IPS-NIHi11 (cell line): ENCODE measurements at places on chromosomes 16 and 17.

GRCh38 chr17:51997723-51998122 lies 160.8 kb downstream of the CA10 start:
- DNase-seq, result no peak

DNA sequence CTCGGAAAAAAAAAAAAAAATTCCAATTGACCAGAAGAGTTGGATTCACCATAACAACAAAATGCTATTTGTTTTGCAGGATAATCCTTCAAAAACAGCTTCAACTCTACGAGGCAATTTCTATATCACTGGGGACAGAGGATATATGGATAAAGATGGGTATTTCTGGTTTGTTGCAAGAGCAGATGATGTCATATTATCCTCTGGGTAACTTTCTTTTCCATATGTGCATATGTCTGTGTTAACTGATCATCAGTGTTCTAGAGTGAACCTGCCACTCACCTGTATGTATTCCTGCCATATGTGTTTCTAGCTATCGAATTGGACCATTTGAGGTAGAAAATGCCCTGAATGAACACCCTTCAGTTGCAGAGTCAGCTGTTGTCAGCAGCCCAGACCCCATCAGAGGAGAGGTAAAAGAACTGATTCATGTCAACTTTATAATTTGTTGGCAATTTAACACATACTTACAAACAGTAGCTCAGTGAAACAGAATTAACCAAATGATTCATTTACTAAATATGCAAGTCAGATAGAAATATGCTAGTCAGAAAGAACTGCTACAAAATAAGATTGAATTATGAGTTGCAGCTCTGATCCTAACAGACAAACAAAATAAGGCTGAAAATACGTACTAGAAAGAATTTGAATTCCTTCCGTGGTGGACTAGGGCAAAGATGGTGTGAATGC lies 14.2 kb downstream of the ERI2 start:
- DNase-seq, result no peak

DNA sequence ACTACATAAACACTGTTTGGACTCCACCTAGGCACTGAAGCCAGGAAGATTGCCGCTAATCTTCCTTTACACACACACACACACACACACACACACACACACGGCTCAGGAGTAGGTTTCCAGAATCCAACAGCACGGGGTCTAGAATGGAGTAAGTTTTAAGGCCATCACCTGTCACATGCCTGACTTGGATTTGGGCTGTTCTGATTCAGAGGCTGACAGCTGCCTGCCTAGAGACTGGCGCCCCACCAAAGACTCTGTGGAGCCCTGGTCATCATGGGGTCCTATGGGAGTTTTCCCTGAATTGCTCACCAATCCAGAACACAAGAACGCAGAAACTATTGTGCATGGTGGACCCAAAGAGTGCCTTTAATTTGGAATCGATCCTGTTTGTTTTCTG lies 10.9 kb downstream of the CDRT4 start:
- no peak for DNase-seq

- DNase-seq, result no peak
These were observed 3.6 kb downstream of the SDK2 start for GRCh38 chr17:73640691-73641090.

DNA sequence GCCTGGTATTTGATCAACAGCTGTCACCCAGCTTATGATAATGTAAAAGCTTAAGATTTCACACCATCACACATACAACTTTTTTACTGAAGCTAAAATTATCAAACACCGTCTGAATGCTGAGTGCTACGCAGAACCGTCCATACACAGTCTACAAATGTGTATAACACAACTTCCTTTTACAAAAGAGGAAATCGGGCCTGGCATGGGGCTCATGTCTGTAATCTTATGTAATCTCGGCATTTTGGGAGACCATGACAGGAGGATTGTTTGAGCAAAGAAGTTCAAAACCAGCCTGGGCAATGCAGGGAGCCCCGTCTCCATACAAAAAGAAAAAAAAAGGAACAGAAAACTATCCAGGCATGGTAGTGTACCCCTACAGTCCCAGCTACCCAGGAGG lies 19.6 kb upstream of the QRICH2 start:
- no peak for DNase-seq

DNA sequence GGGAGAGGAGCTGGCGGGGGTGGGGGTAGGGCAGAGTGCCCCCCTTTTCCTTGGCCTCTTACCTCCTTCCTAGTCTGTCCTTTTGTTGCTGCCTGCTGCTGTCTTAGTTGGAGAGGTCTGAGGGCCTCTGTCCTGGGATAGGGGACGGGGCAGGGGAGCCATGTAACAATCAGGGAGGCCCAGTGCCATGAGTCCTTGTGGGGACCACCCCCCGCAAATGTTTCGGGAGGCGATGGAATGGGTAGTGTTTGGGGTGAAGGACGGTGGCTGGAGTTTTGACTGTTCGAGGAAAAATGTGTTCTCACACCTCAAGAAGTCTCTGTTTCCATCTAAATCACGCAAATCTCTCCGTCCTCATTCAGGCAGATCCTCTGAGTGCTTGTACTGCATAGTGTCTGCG lies 99.0 kb downstream of the OR1D5 start:
- no peak for DNase-seq

DNA sequence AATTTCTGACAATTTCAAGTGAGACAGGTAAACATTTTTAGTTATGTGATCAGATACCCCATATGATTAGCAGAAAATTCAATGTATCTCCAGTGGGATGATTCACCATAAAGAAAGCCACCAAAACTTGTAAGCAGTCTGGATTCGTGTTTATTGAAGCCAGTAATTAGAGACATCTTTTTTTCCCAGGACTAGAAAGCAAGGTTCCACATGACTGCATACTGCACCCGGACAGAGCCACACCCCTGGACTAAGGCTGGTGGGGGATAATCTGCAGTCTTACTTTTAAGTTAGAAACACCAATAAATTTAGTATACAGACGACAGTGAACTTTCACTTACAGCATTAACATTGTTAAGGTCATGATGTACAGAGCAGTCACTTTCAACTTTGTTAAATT lies 24.2 kb upstream of the CMTM4 start:
- no peak for DNase-seq

DNA sequence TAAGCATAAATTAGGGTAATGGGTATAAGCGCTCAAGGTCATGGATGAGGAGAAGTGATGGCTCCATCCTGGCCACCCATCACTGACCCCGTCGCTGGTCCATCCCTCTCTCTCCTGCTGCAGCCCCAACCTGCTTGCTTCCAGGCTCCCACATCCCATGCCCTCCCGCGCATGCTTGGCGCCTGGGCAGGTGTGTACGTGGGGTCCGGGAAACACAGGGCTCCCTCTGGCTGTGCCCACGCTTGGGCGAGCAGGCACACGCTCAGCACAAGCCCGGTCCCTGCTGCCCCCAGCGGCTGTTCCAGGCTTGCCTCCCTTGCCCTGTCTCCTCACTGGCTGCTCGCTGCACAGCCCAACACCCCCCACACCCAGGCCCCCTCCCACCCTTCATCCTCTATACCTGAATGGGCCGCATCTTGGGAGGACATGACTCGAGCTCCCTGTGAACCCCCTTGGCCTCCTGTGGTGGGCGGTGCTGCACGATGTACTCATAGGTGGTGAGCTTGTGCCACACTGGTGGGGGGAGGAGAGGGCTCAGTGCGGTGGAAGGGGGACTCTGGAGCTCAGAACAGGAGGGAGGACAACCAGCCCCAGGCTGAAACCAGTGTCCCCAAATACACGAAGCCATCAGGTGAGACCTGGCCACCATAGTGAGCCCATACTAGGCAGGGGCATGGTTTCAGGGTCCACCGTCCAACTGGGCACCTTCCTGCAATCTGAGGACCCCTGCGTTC lies 4.7 kb upstream of the TPPP3 start:
- DNase-seq, result no peak

DNA sequence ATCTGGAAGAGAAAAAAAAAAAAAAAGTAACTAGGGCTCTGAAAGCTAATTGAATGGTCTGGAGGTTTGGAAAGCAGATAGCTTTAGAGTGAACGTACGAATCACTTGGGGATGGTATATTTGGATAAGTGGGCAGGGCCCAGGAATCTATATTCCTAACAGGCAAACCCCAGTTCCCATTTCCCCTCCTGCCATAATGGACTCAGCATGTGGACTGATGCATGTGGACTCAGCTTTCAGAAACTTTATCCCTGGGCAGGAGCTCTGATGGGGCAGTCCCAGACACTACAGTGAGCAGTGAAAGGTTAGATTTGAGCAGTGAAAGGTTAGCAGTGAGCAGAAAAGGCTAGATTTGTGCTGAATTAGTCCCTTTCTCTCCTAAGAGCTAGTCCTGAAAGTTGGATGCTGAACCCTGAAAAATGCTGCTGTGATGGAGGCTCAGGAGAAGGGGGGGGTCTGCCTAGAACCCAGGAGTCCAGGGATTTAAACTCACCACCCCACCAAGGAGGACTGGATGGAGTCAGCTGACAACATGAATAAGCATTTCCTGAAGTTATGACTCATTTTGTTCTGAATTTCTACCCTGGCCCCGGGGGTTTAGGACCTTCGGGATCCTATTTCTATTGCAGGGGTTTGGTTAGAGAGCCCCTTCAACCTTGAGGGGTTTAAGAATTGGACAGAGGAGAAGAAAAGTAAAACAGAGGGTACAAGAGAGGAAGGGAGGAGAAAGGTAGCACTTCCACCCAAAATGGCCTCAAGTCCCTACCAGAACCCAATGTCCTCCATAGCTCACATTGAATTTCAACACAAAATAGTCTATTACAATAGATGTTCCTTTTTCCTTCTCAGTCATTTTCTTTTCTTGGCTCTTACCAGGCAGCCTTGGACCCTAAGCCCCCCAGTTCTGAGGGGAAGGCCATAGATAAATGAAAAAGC lies 10.3 kb upstream of the FZD2 start:
- no peak for DNase-seq

DNA sequence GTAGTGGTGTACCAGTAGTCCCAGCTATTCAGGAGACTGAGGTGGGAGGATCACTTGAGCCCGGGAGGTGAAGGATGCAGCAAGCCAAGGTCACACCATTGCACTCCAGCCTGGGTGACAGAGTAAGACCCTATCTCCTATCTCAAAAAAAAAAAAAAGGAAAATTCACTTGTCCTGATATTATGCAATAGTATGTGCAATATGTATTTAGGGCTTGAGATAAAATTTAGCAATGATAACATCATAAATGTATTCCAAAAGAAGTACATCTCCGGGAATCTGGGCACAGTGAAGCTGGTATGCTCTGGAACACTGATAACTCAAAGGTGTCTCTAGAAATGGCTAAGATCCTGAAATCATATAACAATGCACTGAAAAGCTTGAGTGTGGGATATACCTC lies 74.5 kb downstream of the NCOR1 start:
- no peak for DNase-seq

- DNase-seq, result no peak
These were observed 417.5 kb downstream of the CDH11 start for GRCh38 chr16:64704386-64704785.

- DNase-seq, result no peak
These were observed 13.8 kb upstream of the MC1R start for GRCh38 chr16:89904606-89905510.

DNA sequence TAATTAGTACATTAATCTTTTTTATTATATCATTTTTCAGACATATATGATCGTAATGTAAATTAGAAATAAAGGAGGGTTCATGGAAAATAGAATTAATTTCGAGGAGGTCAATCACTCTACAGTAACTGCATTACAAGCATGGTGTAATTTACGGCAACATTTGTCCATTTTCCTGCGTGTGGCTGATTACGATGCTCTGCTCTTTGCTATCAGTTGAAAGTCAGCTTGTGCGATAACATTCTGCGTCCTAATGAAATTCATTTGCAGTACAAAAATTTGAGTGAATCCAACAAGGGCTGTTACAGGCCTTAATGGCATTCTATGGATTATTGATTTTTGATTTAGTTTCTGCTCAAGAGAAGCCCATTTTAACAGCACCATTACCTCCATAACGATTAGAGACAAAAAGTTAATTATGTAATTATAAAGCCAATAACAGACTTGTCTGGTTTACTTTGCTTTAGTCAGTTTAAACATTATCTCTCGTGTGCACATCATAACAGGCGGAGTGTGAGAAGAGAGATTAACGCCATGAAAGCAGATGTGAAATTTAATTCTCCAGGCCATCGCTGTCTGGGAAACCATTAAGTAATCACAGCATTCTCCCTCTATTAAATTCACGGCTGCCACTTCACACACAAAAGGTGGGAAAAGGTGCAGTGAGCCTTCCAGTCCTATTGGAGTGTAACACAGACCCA lies 256.4 kb upstream of the IRX3 start:
- no peak for DNase-seq

- DNase-seq, result no peak
These were observed 7.0 kb upstream of the GOT2 start for GRCh38 chr16:58741166-58741565.

- no peak for DNase-seq
These were observed 112.1 kb downstream of the COPRS start for GRCh38 chr17:31746884-31747495.

- DNase-seq, result no peak
These were observed 19.0 kb downstream of the LMF1 start for GRCh38 chr16:951660-952301.

GRCh38 chr16:55875273-55875672 lies at the start of gene CES5A:
CES5A (minus strand) TSS chr16:55875373; CDS start chr16:55875221, 152 bp downstream.
- DNase-seq, result no peak

DNA sequence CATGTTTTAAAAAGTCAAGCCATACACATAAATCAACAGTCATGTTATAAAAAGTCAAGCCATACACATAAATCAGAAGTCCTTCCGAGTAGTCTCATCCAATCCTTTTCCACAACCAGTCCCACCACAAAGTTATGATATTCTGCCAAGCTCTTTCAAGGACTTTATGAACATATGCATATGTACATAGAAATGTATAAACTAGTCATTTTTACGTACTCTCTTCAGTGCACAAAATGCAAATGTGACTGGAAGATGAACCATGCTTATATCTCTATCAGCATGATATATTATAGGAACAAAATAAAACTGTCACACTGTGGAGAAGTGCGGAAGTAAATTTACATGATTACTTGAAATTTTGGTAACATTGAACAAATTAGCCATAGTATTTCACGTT lies 200.9 kb downstream of the CNTNAP4 start:
- DNase-seq, result no peak

DNA sequence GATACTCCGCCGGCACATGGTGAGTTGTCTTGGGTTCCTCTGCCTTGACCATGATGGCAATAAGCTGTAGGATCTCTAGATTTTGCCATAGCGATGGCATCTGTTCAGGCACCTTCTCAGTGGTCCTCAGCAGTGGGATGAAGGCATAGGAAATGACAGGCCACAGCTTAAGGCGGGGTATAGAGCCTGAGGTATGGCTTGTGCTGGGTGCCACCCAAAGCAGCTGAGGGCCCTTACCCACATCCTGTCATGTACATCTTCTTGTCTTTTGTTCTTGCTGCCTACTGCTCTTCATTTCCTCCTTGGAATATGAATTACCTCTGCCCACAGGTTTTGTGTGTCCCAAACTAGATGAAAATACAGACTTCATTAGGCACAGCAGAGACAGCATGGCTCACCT lies 29.5 kb downstream of the KAT7 start:
- DNase-seq, result no peak

GRCh38 chr17:78618264-78619066 lies 41.3 kb upstream of the DNAH17 start:
- no peak for DNase-seq
